Activated CD8-positive, alpha-beta T cell treated with anti-CD3 and anti-CD28 coated beads, Interleukin-2, amount 10 ng/mL, durations not matched to agents 7 days and 5 days (primary cell): ENCODE measurements at places on chromosomes 5 and 9.

- DNase-seq: no peak
These were observed 5.5 kb downstream of the NR2F1 start for GRCh38 chr5:93588352-93589151.

GRCh38 chr9:69299315-69299714, 25.7 kb upstream of the ENTREP1 start:
- no peak for DNase-seq

GRCh38 chr5:55454282-55454681, 80.5 kb downstream of the PLPP1 start:
- DNase-seq: no peak

GRCh38 chr5:73565969-73566547, 515 bp downstream of the UTP15 start:
- no peak for DNase-seq

- DNase-seq: no peak
These were observed 157.7 kb downstream of the SLF1 start for GRCh38 chr5:94776167-94776566.

GRCh38 chr5:72314571-72315172, 5.4 kb downstream of the MRPS27 start:
- no peak for DNase-seq

- no peak for DNase-seq
These were observed 25.0 kb upstream of the F2R start for GRCh38 chr5:76690704-76691466.

GRCh38 chr9:108483676-108484075, 372.1 kb downstream of the ACTL7B start:
- no peak for DNase-seq

DNA sequence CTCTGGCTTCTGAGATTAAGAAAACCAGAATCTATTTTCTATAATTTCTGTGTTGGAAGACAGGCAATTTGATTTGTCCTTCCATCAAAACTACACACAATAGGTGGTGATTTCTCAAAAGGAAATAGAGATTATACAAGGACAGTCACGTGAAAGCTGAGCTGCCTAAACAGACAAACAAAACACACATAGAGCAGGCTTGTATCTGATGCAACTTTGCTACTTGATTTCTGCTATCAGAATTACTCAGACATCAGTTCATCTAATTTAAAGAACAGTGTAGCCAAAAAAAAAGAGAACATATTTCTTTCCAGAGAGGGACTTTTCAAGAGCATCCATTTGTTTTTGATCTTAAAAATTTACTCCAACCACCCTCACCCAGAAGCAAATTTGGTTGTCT, 2128.3 kb upstream of the C9orf72 start:
- DNase-seq: no peak
